ENCODE measurements at places on chromosomes 5 and 9.

DNA sequence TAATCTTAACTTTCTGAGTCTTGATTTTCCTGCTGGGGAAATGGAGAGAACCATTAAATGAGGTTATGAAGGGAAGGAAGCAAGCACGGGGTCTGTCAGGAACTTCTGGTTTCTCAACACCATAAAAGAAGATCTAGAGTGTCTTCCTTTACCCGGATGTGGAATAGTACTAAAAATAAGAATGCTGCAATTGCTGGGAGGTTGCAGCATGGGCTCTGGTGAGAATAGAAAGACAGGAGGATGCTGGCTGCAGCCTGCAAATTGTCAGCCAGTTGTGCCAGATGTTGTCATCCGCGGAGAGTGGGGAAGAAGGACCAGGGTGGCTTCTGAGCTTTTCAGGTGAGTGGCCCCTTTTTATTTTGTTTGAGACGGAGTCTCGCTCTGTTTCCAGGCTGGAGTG lies 69.3 kb upstream of the STC2 start:
- DNase-seq = no peak

DNA sequence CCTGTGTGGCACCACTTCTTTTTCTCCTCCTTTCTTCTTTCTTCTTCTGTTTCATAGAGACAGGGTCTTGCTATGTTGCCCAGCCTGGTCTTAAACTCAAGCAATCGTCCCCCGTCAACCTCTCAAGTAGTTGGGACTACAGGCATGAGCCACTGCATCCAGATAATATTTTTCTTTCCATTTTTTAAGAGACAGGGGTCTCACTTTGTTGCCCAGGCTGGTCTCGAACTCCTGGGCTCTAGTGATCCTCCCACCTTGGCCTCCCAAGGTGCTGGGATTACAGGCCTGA lies 47.4 kb upstream of the IER5L start:
- no peak for DNase-seq

- DNase-seq = no peak
Observed at GRCh38 chr5:96756985-96757384, 50.8 kb downstream of the ERAP1 start.

DNA sequence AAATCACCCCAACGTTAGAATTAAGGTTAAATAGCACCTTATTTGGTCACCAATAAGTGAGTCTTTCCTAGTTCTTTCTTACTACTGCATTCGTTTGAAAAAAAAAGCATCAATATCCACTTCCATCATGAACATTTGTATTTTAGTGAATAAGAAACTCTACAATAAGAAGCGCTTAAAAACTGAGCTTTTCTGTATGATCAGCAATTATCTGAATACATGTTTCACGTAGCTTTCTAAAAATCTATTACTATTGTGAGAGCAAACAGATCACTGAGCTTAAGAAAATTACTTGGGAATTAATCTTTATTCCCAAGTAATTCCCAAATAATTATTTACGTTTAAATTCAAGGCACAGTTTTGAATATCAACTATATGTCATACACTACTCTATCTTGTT lies 32.5 kb downstream of the ZDHHC21 start:
- no peak for DNase-seq

DNA sequence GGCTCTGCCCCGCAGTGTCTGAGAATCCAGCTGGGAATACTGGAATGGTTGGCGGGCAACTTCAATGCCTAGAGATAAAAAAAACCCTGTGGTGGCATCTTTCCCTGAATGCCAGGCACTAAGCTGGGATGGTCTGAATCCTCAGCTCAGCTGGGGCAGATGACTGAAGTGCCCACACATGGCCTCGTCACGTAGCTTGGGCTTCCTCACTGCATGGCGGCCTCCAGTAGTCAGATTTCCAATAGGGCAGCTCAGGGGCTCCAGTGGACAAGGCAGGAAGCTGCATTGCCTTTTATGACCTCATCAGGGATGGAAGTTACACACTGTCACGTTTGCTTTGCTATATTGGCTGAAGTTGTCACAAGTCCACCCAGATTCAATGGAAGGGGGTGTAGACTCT lies 24.3 kb upstream of the FUBP3 start:
- no peak for DNase-seq

DNA sequence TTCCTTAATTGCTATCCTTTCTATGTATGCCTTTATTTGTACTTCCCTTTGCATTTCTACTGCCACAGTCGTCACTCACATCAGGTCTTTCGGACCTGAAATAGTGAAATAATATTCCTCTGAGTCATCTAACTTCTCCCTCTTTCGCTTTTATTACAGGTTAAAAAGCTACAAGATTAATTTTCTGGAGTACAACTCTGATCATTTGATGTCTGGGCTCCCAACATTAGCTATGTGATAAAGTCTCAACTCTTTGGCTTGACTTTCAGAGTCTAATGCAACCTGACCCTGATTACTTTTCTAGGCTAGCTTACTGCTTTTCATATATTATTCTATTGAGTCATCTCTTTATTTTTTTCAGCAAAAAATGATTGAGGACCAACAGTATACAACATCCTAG lies 638.8 kb upstream of the WWC1 start:
- DNase-seq = no peak

- DNase-seq = no peak
Observed at GRCh38 chr5:129803403-129803802, 55.5 kb downstream of the MINAR2 start.

GRCh38 chr5:179795863-179796833 lies 2.4 kb downstream of the LTC4S start:
- no peak for DNase-seq

DNA sequence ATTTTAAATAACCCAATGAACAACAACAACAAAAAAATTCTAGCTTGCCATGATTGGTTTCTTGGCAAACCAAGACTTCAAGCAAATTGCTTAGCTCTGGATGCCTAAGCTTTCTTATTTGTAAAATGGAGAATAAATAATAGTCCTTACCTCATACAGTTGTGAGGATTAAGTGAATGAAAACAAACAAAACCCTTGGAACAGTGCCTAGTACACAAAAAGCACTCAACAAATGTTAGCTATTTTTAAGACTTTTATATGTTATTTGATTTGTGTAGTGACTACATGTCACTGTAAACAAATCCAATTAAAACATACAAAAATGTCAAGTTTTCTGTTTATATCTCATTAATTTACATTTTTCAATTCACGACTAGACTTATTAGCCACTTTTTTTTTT lies 13.5 kb upstream of the HOMER1 start:
- DNase-seq = no peak

- DNase-seq = no peak
Observed at GRCh38 chr5:164326219-164326618, 820.8 kb downstream of the MAT2B start.

DNA sequence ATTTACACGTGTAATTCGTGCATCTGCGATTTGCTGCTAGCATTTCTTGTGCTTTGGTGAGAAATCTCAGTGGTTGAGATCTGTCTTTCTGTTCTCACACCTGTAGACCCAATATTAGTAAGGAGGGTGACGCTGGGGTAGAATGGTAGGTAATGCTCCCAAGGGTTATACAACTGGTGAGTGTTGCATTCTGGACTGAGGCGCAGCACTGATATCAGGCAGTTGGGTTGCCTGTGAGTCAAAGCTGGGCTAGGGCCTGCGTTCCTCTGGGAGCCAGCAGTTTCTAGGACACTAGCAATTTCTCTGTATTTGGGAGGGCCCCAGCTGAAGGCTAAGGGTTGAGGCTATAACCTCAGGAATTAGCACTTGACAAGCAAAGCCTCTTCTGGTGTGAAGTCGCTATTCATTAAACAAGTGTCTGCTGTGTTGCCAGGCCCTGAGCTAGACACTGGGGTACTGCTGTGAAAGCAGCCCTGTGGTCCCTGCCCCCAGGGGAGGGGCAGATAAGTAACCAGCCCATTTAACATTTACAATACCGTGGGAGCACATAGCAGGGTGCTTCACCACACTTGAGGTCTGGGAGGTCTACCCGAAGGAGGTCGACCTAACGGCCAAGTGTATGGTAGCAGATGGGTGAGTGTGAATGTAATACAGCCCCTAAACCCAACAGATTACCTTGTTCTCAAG lies 28.7 kb downstream of the LARP1 start:
- no peak for DNase-seq

DNA sequence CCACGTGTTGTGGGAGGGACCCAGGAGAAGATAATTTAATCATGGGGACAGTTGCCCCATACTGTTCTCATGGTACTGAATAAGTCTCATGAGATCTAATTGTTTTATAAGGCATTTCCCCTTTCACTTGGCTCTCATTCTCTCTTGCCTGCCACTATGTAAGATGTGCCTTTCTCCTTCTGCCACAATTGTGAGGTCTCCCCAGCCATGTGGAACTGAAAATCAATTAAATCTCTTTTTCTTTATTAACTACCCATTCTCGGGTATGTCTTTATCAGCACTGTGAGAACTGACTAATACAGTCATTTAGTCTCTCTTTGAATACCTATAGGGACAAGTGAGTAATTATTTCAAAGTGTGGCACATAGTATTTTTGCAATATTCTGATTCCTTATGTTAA lies 269.2 kb upstream of the SMARCA2 start:
- no peak for DNase-seq

DNA sequence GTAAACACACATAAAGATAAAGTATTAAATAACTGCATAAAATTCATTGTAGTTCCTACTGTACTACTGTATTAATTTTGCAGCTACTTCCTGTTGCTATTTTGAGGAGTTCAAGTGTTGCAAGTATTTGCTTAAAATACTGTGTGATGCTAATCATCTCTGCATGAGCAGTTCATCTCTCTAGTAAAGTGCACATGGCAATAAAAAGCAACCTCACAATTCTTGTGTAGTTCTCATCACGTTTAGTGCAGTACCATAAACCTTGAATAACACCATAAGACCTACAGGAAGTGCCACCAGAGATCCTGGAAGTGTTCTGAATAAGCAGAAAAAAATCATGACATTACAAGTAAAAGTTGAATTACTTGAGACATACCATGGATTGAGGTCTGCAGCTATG lies 34.6 kb downstream of the CPLANE1 start:
- DNase-seq = no peak

DNA sequence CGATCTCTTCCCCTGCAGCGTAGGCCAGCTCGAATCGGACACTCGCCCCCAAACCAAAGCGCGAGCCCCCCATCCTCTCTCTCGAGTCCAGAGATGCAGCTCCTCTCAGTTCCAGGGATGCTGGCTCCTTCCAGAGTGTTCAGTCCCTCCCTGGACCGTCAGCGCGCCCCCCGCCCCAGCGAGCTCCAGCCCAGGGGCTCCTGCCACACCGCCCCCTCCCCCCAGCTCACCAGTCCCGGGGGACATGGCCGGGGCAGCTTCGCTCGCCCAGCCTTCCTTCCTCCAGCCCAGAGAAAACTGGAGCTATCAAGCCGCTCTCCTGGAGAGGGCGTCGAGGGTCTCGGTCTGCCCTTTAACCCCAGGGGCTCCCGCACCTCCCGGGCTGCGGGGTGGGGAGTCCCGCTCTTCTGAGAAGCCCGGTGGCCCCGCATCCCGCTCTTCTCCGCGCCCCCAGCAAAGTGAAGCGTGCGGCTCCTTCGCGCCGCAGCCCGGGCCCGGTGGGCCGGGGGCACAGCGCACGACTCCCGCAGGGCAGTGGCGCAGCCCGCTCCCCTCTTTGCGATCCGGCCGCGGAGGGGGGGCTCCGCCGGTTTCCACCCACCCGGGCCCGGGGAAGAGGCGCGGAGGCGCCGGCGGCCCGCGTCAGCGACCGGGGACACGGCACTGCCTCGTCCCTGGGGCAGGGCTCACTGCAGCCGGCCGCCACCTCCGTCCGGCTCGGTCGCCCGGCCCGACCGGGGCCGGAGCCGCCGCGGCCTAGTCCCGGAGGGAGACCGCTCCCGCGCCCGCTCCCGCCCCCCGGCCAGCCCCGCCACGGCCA lies 587 bp downstream of the MIER3 start:
- DNase-seq = no peak

DNA sequence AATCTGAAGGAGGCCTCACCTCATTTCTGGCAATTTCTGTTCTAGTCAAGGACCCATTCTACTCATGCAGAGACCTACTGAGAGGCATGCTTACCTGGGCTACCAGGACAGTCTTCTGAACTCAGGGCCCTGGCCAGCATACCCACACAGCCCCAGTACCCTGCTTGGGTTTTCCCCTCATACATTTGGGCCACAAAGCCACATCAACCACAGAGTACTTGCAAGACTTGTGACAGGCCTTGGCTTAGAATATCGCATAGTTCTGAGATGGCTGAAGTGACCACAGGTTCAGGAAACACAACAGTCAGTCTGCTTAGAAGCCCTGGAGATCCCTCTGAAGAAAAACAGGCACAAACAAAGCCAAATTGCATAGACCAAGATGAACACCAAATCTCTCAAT lies 758.8 kb upstream of the CDH9 start:
- no peak for DNase-seq

Data from stimulated activated CD8-positive, alpha-beta memory T cell treated with anti-CD3 and anti-CD28 coated beads, Interleukin-4, amount 100 ng/mL, for 1 hour (primary cell).